ENCODE measurements at places on chromosomes 7 and 10.

- no peak overlapping the region for H3K27ac ChIP-seq
- DNase-seq = no peak
- peaks cover 3% of the 10 kb centered on the region for H3K4me1 ChIP-seq
- H3K27me3 ChIP-seq = peaks cover 14% of the 10 kb centered on the region
Observed at GRCh38 chr7:73605601-73606220, 18.6 kb downstream of the MLXIPL start.

- no peak overlapping the region for H3K27ac ChIP-seq
- H3K36me3 ChIP-seq = no peaks in the 10 kb centered on the region
- peaks cover 3% of the 10 kb centered on the region for H3K4me1 ChIP-seq
- DNase-seq = no peak
- H3K4me3 ChIP-seq = no peak overlapping the region
Observed at GRCh38 chr10:67695555-67695954, 440 bp downstream of the CTNNA3 start.

GRCh38 chr10:82242778-82243177 lies 367.8 kb downstream of the NRG3 start:
- no peak overlapping the region for H3K27ac ChIP-seq
- DNase-seq = no peak
- H3K4me3 ChIP-seq = no peak overlapping the region
- H3K27me3 ChIP-seq = no peaks in the 10 kb centered on the region
- H3K36me3 ChIP-seq = no peaks in the 10 kb centered on the region

GRCh38 chr7:138470391-138471157 lies 10.5 kb downstream of the TRIM24 start:
- DNase-seq = no peak
- no peak overlapping the region for H3K27ac ChIP-seq
- H3K27me3 ChIP-seq = no peaks in the 10 kb centered on the region
- peaks cover 12% of the 10 kb centered on the region for H3K36me3 ChIP-seq

- H3K36me3 ChIP-seq = peaks cover 18% of the 10 kb centered on the region
- H3K27me3 ChIP-seq = no peaks in the 10 kb centered on the region
- H3K27ac ChIP-seq = no peak overlapping the region
- no peak overlapping the region for H3K4me3 ChIP-seq
- no peak for DNase-seq
- H3K4me1 ChIP-seq = peaks cover 6% of the 10 kb centered on the region
Observed at GRCh38 chr7:20393021-20393610, 62.4 kb downstream of the ITGB8 start.

GRCh38 chr10:89159761-89160160 lies 47.4 kb downstream of the CH25H start:
- H3K36me3 ChIP-seq = no peaks in the 10 kb centered on the region
- peaks cover 31% of the 10 kb centered on the region for H3K4me1 ChIP-seq
- no peak overlapping the region for H3K27ac ChIP-seq

All from common myeloid progenitor, CD34-positive (primary cell).